Progenitor cell of endocrine pancreas (in vitro differentiated cells): ENCODE measurements at places on chromosomes 13 and 19.

GRCh38 chr19:51194527-51195315 is 30.2 kb upstream of the CD33 start:
- DNase-seq: no peak

- DNase-seq: no peak
These were observed 339.5 kb downstream of the DCT start for GRCh38 chr13:94140027-94140426.

DNA sequence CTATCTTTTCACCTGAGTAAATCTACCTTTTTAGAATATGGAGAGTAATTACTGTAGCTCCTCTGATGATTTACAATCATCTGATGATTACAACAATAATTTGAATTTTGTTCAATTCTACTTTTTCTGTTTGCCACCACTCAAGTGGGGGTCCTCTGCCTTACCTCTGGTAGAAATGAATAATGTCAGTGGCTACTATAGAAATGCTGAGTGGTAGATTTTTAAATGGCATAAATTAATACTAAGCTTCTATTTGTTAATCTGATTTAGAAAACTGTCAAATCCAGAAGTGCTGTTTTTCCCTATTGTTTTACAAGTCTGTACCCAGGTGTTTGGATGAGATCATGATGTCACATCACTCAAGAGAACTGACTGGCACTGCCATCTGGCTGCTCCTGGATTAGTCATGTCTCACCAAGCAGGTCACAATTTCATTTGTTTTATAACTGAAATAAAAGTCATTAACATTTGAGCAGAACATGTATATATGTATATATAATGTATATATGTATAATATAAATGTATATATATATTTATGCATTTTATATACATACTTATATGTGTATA is 494.8 kb downstream of the TBC1D4 start:
- DNase-seq: no peak

GRCh38 chr19:46721269-46722003 is 4.5 kb upstream of the PRKD2 start:
- no peak for DNase-seq

DNA sequence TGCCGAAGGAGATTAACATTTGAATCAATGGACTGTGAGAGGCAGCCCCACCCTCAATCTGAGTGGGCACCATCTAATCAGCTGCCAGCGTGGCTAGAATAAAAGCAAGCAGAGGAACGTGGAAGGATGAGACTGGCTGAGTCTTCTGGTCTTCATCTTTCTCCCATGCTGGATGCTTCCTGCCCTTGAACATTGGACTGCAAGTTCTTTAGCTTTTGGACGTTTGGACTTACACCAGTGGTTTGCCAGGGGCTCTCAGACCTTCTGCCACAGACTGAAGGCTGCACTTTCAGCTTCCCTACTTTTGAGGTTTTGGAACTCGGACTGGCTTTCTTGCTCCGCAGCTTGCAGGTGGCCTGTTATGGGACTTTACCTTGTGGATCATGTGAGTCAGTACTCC is 14.7 kb downstream of the NHLRC3 start:
- DNase-seq: no peak

GRCh38 chr13:51538591-51539179 is 45.6 kb upstream of the WDFY2 start:
- DNase-seq: no peak

DNA sequence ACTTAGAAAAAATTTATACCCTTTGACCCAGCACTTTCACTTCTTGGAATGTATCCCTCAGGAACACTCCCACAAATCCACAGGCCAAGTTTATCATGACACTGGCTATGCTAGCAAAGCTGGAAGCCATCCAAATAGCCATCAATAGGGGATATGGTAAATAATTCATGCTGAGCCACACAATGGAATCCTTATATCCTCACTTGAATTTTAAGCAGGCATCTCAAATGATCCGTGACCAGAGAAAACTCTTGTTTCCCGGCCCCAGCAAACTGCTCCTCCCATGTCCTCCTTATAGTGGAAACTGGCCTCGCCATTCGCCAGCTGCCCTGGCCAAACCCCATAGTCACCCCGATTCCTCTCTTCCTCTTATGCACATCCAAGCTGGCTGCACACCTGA is 37.6 kb downstream of the GRIK5 start:
- no peak for DNase-seq
